Anterior cingulate cortex (tissue), 58 donors: ENCODE measurements at places on chromosomes 2 and 18.
A peak's percentile ranks its signal among the peaks of the same experiment; 100 is the strongest.

DNA sequence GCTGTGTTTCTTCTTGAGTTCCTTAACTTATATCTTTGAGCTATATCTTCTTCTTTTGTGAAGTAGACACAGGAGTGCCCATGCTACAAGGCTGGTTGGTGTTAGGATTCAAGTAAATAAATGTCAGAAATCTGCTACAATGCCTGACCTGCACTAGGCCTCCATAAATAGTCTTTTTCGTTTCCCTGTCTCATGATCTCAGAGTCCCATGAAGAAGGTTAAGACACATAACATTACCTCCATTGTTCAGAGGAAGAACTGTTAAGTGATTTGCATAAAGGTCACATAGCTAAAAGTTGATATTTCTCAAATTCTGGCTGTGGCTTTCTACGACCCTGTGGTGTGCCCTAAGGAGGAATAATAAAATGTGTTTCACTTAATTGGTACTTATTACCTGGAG lies 228.4 kb downstream of the KCNS3 start:
- DNase-seq = no peak

DNA sequence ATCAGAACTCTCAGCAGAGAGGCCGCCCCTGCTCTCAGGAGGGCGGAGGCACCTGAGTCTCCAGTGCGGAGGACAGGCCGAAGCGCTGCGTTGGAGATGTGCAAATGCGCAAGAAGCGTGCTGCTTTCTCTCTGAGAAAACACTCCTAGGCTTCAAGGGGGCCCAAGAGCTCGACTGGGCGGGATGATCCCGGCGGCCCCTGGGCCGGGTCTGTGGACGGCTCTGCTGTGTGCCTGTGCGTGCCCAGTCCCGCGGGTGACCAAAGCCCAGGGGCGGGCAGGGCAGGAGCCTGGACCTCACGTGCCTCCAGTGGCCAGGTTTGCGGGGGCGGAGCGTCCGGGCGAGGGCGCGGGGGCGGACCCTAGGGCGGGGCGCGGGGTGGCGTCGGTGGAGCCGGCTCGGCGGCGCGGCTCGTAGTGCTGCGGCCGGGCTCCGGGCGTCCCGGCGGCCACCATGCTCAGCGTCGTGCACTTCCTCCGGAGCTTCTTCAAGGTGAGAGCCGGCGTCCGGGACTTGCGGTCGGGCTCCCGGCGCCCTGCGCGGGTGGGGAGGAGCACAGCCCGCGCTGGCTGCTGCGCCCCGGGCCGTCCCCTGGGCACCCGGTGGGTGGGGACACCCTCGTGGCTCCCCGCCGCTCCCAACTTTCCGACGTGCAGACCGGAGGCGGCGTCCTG lies at the start of gene ARHGEF4:
ARHGEF4 (plus strand) TSS at position 414 of the 674 bp plus-strand sequence; CDS start at position 454, 40 bp downstream.
- no peak for DNase-seq

DNA sequence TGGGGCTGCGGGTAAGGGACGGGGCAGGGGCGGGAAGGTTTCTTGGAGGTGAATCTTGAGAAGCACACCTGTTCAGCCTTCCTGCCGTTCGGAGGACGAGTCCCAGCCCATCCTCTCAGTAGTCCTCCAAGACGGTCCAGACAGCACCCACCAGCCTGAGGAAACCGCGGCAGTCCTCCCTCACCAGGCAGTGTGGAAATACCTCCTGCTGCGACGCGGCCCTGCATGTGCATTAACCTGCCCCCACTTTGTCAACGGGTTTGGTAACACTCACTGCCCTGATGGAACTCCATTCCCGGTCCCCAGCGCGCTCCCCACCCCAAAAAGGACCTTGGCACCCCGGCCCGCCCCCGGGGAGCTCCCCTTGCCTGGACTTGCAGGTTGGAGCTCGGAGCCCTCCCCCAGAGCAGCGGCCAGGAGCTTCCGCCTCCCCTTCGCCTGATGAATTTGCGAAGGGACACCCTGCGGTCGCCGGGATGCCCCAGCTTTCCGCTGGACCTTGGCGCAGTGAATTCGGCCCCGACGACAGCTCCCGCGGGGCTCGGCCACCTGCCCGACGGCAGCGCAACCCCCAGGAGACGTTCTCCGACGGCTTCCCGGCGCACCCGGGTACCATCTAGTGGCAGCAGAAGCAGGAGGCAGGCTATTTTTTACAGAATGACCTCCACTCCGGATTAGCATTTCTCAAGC lies 31.5 kb downstream of the ACVR1C start:
- peak; percentile 19 for DNase-seq

- DNase-seq = no peak
These were observed 1.1 kb downstream of the ROCK2 start for GRCh38 chr2:11343368-11343649.

- DNase-seq = no peak
These were observed 6.4 kb upstream of the ATP9B start for GRCh38 chr18:79062806-79063205.

- no peak for DNase-seq
These were observed 9.1 kb downstream of the NGEF start for GRCh38 chr2:233003658-233004555.

DNA sequence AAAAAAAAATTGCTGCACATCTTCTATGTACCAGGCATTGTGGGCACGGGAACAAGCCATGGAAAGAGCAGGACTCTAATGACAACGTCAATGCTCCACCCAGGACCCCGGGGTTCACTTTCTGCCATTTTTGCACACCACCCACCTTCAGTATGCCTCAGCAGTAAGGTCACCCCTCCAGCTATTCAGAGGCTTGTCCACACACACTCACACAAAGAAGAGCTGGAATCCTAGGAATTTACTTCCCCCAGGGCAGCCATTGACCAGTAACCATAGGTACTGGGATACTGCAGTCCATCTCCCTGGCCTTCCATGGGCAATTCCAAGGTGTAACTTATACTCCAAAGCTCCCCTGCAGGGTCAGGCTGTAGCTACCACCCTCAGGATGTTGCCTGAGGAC lies 170.8 kb downstream of the SUCLG1 start:
- no peak for DNase-seq

- DNase-seq = no peak
These were observed 36.4 kb downstream of the NEDD4L start for GRCh38 chr18:58080451-58080850.

- no peak for DNase-seq
These were observed 30.7 kb downstream of the BAZ2B start for GRCh38 chr2:159585622-159586021.

DNA sequence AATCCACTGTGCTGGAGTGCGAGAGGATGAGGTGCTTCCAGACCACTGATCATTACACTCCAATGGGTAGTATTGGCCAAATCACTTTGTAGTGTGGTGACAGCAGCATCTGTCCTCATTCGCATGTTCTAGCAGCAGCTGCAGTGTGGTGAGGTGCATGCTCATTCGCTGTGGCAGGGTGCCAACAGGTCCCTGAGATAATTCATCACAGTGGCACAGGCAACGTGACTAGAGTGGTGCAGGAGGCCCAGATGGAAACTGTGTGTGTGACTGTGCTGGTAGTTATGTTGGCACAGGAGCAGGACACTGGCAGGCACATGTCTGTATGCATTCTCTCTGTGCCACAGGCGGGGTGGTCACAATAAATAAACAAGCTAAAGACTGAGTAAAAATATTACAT lies 329.5 kb upstream of the SYT4 start:
- DNase-seq = no peak

- no peak for DNase-seq
These were observed 751 bp upstream of the DNAJC10 start for GRCh38 chr2:182715121-182715891.

DNA sequence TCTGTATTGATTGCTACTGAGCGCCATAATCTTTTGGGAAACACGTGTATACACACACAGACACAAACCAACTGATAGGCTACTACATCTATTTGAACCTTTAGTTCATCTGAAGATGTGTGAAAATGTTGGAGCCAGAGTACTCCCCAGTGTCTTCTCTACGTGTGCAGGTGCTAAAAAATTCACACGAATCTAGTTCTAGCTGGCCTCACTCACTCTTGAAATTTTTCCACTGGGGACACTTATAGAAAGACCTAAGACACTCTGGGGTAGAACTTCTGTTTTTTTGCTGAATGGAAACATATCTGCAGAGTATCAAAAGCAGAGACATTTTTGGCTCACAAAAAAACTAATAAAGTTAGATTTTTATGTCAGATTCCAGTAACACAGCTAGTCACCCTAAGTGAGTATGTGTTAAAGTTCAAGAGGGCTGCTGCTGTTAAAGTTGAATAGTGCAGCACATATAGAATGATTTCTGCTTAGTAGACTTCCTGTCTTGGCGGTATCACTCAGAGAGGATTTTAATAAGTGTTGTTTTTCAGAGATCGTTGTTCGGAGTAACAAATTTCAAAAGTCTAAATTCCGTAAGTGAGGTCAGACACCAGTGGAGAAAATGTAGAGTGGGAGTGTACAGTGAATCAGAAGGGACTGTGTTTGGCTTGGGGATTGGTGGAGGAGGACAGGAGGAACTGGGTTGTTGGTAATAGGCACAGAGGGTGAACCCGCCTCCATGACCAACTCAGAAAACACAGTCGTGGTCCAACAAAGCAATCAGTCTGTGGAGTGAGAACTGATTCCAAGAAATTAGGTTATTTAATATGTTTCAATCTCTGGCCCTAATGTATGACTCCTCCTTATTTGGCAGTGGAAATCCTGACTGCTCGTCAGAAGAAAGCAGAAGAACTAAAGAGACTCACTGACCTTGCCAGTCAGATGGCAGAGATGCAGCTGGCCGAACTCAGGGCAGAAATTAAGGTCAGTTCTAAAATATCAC lies 43.1 kb downstream of the KCTD18 start:
- no peak for DNase-seq

DNA sequence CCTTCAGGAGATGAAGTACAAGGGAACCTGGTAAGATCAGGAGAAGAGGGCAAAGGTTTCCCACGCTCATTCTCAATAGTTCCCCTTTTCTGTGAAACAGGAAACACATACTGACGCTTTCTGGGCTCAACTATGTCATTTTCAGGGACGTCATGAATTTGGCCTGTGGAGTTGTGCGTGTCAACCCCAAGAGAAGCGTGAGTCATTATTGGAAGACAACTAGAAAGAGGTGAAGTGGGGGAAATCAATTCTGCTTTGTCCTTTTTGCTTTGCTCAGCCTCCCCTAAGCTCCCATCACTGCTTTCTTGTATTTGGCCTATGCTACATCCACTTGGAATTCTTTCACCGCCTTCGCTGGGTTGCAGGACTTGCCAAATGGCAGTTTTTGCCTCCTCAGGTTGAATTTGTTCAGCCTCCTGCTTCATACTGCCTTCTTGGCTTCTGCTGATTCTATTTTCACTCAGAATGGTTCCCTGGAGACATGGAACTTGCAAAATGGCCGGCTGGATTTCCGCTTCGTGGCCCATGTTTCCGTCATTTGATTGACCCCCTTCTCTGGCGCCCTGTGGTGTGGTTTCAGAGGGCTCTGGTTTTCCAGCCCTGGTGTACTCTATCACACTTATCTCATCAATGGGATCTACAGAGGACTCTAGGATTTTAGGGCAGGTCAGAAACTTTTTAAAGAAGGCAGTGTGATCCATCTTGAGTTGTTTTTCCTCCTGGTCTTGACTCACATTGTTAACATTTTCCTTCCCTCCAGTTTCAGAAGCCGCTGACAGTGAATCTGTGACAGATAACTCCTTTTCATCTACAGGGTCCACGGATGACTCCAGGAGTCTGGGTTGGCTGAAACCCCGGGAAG lies 93.3 kb downstream of the ALPK2 start:
- DNase-seq = no peak

DNA sequence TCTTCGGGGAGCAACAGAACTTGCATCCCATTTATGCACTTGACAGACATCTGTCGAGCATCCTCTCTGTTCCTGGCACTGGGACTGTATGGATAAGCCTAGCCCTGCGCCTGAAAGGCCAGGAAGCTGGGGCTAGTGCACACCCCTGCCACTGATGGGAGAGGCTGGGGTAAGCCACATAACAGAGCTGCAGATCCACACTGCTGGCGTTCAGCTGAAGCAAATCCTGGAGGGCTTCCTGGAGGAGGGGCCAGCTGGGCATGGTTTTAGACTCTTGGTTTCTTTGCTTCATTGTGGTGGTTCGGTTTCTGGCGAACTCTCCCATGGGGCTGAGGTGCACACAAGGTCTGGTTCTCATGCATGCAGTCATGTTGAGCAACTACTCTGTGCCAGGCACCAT lies 45.5 kb upstream of the FOSL2 start:
- DNase-seq = no peak

GRCh38 chr2:128374711-128375413 lies 56.2 kb upstream of the HS6ST1 start:
- DNase-seq = no peak

GRCh38 chr18:78293940-78294541 lies 685.6 kb upstream of the SALL3 start:
- DNase-seq = no peak

GRCh38 chr2:112010751-112011150 lies 44.3 kb upstream of the TMEM87B start:
- no peak for DNase-seq

- no peak for DNase-seq
These were observed 114.1 kb downstream of the ZNF516 start for GRCh38 chr18:76380791-76381405.

- no peak for DNase-seq
These were observed 79.8 kb downstream of the DTNA start for GRCh38 chr18:34789768-34790344.

DNA sequence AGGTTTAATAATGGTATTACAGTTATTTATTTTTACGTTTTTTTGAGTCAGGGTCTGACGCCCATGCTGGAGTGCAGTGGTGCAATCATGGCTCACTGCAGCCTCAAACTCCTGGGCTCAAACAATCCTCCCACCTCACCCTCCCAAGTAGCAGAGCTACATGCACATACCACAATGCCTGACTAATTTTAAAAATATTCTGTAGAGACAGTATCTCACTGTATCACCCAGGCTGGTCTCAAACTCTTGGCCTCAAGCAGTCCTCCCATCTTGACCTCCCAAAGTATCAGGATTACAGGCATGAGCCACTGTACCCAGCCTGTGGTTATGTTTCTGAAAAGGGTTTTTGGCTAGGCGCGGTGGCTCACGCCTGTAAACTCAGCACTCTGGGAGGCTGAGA lies 120.8 kb downstream of the ESCO1 start:
- DNase-seq = no peak

DNA sequence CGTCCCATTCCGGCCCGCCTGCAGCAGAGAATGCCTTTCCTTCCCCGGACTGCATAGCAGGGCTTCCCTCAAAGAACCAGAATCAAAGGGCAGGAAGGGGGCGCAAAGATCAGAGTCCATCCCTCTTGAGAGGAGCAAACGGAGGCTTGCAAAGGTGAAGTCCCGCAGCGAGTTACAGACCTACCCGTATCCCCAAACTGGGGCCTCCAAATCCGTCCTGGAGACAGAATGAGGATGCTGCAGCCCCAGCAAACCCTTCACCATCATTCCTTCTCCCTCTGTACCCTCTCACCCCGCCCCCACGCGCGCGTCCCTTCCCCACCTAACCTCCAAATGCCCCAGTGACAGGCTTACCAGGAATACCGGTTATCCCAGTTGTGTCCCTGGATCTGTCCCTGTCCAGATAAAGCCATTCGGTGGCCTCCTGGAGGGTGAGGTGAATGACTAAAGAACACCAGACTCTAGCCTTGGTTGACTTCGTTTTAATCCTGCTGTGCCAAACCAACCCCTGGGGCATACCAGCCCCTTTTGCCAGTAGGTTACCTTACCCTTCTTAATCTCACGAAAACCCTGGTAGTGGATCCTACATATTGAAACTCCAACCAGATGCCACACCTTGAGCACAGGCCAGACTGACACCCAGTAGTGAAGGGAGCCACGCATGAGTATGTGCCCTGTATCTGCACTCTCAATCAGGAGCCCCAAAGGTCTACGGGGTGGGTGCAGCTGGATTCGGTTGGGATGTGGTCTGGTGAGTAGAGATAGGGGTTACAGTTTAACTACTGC lies 961 bp upstream of the SLC40A1 start:
- DNase-seq = no peak

GRCh38 chr2:226660526-226660925 lies 139.1 kb downstream of the IRS1 start:
- DNase-seq = no peak
